Fibroblast of upper back skin (primary cell): ENCODE measurements at places on chromosomes 2 and 18.
A peak's percentile ranks its signal among the peaks of the same experiment; 100 is the strongest.

GRCh38 chr2:100990650-100991403 lies 11.3 kb upstream of the RPL31 start:
- no peak for DNase-seq

GRCh38 chr2:32937602-32938448 lies 8.9 kb upstream of the LTBP1 start:
- DNase-seq = peak; percentile 18

- no peak for DNase-seq
Measured at GRCh38 chr2:220574038-220574437, 946.6 kb downstream of the SLC4A3 start.

GRCh38 chr2:70861777-70862625 lies 26.4 kb upstream of the CD207 start:
- DNase-seq = peak; percentile 75

- peak; percentile 25 for DNase-seq
Measured at GRCh38 chr2:200655918-200656580, 70.2 kb downstream of the AOX1 start.

DNA sequence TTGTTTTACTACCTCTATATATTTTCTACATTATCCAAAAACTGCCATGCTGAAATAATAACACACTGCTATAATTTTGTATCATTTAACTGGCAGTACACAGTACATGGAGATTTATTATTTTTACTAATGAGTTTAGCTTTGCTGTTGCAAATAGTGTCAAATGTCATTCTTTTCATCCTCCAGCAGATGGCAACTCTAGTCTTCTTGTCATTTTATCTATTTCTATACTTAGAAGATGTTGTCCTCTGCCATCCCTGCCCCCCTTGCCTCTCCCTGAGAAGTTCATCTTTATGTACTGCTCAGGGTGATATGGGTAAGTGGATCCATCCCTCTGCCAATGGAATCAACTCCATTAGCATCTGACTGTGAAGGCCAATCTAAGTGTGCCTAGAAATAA lies 21.7 kb upstream of the LRRTM1 start:
- peak; percentile 71 for DNase-seq

GRCh38 chr2:185436787-185437372 lies 301.7 kb upstream of the FSIP2 start:
- DNase-seq = no peak

- no peak for DNase-seq
Measured at GRCh38 chr2:240596080-240596460, 9.5 kb downstream of the CAPN10 start.
